ENCODE measurements at places on chromosomes 16 and 17.

- no peak for DNase-seq
Measured at GRCh38 chr16:50155925-50156324, 2.8 kb downstream of the TENT4B start.

GRCh38 chr16:49757559-49758069, 98.3 kb downstream of the ZNF423 start:
- DNase-seq = no peak

DNA sequence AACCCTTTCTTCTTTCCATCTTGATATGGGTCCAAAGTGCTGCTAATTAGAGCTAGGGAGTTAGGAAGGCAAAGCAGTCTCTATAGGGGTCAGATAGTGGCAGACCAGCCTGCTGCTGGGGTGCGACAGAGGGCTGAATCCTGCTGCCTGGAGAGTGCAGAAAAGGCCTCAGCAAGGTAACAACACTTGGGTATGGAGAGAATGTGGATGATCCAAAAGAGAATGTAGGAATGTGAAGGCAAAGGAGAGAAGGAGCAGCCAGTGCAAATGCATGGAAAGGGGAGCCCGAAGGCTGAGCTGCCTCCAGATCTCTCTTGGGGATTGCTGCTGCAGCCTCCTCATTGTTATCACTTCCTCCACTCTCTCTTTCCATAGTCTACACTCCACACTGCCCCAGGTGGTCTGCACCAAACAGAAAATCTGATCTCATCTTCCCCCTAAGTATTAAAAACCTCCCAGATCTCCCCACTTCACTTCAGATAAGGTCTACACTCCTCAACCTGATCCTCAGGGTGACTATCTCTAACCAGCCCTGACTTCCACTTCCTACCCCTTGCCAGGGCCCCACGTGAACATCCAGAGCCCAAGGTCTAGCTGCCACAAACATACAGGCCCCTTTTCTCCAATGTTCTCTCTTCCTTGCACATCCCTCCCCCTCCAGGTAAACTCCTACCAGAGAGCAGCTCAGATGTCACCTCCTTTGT, 28.8 kb downstream of the TOM1L2 start:
- DNase-seq = no peak

GRCh38 chr17:77409282-77410161, 268.8 kb downstream of the SEC14L1 start:
- DNase-seq = no peak
